Astrocyte of the cerebellum (primary cell): ENCODE measurements at places on chromosomes 3 and 15.

GRCh38 chr15:45522328-45523165 is at the start of gene SLC30A4:
Gene SLC30A4, minus strand, starts transcription at chr15:45522755. Its CDS starts 401 bp downstream, at chr15:45522354.
- DNase-seq, result no peak

DNA sequence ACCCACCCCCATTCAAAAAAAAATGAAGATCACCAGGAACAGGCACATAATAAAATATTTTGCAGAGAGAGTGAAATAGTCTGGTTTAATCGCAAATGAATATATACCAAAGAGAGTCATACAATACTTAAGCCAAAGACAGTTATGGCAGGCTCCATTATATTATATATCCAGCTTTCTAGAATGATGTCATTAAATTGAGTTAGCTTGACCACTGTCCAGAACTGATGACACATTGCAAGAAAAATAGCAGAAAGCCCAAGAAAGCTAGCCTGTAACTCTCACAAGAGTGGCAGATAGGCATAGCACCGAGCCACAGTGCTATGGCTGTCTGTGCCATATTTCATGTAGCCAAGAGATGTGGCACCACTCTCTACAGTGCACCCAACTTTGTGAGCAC is 231.9 kb upstream of the SEMA6D start:
- no peak for DNase-seq

GRCh38 chr3:106088304-106088703 is 219.5 kb upstream of the CBLB start:
- no peak for DNase-seq

DNA sequence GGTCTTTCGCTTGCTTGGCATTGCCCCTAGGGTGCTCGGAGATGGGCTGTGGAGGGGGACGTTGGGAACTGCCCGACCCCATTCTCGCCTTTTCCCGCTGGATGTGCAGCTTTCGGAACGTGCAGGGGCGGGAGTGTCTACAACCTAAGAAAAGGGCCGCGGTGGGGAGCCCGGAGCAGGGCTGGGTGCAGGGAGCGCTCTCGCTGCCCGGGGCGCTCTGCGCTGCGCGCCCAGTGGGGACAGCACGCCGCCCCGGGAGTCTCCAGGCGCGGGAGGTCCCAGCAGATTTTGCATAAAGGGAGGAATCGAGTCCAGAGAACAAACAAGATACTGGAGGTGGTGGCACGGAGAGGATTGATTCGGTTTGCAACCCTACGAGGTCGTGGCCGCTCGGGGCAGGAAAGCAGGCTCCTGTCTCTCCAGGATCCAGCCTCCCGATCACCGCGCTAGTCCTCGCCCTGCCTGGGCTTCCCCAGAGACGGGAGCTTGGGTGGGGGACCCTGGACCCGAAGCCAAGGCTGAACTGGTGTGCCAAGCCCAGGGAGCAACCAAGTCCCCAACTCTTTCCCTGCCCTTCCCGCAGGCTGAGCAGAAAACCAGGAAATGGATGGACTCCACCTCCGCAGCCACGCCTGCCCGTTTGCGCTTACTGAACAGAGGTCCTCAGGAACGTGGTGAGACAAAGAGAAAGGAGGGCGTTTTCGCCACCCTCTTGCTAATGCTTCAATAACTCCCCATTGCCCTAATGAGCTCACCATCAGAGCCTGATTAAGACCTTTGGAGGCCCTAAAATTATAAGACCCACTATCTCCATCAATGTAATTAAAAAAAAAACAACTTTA is 59.7 kb downstream of the NOX5 start:
- peak; percentile 9 for DNase-seq

DNA sequence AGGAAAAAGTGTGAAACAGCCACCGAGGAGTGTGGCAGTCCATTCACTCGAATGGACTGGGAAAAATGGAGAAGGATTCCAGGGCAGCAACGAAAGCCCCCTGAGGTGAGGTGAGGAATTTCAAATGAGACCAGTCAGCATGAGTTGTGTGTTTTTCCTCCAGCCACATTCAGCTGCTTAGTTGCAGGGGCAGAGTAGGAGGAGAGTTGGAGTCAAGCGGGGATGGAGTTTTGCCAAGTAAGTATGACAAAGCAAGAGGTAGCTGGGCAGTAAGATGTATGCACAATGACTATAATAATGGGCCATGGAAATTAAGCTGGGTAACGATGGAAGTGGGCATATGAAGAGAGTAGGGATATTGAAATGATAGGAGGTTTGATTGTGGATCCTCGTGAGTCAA is 64.4 kb downstream of the CCDC54 start:
- no peak for DNase-seq

DNA sequence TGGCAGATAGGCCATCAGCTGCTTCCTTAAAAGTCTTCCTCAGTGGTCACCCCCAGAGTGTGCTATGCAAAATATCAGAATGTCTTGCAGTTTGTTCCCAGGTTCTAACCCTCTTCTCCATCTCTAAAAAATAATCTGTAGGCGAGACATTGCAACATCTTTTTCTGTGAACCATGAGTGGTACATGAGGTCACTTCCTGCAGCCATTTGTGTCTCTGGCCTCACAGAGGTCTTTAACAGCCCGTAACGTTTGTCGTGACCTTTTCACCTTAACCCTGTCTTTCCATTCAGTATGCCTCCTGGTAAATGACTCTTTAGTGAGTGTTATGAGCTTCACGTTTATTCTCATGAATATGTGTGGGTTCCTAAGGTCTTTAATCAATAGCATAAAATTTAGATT is 145.4 kb downstream of the KLHL25 start:
- DNase-seq, result peak; percentile 8

DNA sequence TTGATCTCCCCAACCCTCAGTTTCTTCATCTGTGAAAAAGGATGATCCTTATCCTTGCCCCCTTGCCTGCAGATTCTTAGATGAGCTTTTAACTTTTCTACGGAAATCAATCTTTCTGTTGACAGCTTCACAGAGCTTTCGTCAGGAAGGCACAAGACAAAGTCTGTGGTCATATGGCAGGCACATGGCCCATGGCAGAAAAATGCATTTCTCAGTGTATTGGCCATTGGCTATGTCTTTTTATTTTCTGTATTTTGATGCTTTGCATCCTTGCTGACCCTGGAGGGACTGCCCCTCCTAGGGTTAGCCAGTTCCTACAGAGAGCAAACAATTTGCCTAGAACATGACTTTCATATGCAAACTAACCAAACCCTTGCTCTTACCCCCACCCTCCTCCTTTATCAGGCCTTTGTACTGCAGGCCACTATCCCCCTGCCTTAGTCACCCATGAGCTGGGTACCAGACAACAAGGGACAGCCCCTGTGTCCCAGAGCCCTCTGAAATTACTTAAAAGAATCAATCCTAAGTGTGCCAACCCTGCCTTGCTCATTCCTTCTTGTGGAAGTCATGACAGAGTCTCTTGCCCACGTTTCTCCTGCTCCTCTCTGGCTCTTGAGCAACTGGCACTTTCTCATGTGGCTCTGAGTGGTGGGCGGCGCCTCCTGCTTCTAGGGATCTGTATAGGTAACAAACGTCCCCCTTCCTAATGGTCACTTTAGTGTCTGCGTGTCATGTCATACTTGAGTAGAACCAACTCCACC is 24.1 kb upstream of the NOX5 start:
- no peak for DNase-seq

GRCh38 chr3:29373131-29373680 is 92.3 kb downstream of the RBMS3 start:
- peak; percentile 54 for DNase-seq

GRCh38 chr3:46537316-46537715 is 28.8 kb downstream of the LRRC2 start:
- no peak for DNase-seq

DNA sequence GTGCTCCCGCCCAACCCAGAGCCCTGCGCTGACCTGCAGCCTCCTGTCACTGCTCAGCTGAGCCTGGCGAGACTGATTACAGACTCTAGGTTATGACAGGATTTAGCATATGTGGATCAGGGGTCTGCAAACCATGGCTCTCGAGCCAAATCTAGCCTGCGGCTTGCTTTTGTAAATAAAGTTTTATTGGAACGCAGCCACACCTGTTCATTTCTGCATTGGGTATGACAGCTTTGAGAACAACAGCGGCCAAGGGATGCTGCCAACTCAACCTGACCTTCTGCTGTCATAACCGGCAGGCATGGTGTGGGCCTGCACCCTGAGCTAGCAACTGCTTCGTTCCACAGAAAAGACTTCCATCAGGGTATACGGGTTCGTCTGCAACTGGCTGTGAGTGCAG is 50.5 kb upstream of the IQSEC1 start:
- DNase-seq, result no peak

GRCh38 chr3:150074277-150074676 is 103.6 kb upstream of the PFN2 start:
- DNase-seq, result no peak

- DNase-seq, result no peak
Measured at GRCh38 chr15:51561271-51561670, 61.3 kb downstream of the DMXL2 start.

DNA sequence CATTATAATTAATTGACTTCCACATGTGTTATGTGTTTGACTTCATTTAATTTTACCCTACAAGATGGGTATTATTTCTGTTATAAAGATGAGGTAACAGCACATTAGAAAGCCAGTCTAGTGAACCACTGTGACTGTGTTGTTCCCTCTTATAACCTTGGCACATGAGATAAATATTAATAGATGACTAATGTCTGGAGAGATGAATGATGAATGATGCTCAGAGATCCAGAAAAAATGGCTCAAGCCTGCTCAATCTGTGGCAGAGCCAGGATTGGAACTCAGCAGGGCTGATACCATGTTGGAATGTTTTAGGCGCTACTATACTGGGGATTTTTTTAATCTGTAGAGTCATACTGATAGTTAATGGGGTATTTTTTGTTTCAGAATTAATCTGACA is 118.8 kb upstream of the PTX3 start:
- no peak for DNase-seq

DNA sequence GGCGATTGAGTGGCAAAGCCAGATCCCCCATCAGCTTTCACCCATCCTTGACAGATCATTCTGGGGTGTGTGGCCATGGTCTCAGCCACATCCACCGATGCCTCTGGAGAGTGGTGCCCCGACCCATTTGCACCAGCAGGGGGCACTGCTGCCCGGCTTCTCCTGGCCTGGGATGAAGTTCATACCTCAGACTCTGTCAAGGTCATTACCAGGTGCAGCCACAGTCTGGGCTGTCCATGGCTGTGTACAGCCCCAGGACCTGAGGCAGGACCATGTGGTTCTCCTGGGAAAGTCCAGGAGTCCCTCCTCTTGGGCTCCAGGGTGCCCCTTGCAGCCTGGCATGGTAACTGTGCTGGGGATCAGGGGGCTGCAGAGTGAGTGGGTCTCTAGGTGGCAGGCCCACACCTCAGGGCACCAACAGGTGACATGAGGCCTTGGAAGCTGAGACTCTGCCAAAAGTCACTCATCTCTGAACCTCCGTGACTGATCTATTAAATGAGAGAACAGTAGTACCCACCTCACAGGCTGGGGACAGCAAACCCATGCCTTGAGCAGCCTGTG is 67.2 kb downstream of the CACNA2D2 start:
- no peak for DNase-seq

- peak; percentile 69 for DNase-seq
Measured at GRCh38 chr15:85482894-85483293, 102.5 kb downstream of the AKAP13 start.

GRCh38 chr3:50221051-50221410 is 15.0 kb upstream of the GNAI2 start:
- no peak for DNase-seq

DNA sequence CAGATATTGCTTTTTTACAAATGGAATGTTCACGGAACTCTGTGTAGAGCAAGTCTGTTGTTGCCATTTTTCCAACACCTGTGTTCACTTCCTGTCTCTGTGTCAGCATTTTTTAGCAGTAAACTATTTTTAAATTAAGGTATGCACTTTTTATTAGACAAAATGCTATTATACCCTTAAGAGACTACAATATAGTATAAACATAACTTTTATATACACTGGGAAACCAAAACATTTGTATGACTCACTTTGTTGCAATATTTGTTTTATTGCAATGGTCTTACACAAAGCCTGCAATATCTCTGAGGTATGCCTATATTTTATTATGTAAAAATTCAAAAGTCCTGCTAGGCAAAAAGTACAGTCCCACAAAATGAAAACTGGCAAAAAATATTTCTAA is 39.8 kb upstream of the FGF7 start:
- DNase-seq, result no peak

GRCh38 chr3:9452417-9452816 is 55.0 kb downstream of the SETD5 start:
- DNase-seq, result no peak

- no peak for DNase-seq
Measured at GRCh38 chr15:69941706-69942495, 155.8 kb downstream of the TLE3 start.

- no peak for DNase-seq
Measured at GRCh38 chr3:118477768-118478167, 556.9 kb downstream of the IGSF11 start.

- no peak for DNase-seq
Measured at GRCh38 chr15:83655237-83655616, 1.3 kb downstream of the ADAMTSL3 start.

GRCh38 chr3:63364910-63365309 is 86.8 kb downstream of the SYNPR start:
- no peak for DNase-seq

DNA sequence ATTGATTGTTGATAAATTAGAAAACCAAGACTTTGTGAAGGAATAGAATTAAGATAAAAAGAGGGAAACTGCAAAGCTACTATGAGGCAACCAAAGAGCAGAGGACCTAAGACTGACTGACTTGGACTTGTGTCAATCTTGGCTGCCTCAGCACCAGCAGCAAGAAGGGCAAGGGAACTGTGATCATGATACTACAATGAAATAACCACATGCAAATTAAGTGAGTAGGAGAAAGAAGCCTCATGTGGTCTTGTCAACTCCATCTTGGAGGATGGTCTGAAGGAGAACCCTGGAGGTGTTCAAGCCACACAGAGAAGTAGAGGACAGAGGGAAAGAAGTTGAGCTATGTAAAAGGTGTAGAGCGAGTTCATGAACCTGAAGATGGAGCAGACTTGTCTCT is 47.3 kb upstream of the THRB start:
- no peak for DNase-seq

DNA sequence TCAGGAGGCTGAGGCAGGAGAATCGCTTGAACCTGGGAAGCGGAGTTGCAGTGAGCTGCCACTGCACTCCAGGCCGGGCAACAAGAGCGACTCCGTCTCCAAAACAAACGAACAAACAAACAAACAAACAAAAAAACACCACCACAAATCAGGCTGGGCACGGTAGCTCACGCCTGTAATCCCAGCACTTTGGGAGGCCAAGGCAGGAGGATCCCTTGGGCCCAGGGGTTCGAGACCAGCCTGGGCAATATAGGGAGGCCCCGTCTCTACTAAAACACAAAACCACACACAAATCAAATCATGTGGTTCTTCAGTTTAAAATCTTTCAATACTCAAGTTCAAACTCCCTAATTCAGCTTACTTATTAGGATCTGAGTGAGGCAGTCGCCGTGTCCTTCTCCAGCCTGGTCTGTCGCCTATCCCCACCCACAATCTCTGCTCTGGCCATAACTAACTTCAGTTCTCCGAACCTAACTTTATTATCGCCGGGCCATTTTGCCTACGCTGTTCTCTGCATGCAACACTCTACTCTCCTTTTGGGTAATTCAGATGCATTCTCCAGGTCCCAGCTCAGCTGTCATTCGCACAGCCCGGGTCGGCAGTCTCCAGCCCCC is 660 bp upstream of the RTF1 start:
- DNase-seq, result no peak
